KG1 (cell line): ENCODE measurements at places on chromosomes 4 and X.

- DNase-seq = no peak
Observed at GRCh38 chr4:48798117-48798516, 18.0 kb upstream of the FRYL start.

GRCh38 chr4:2462992-2463762 is 5.7 kb upstream of the RNF4 start:
- DNase-seq = no peak

DNA sequence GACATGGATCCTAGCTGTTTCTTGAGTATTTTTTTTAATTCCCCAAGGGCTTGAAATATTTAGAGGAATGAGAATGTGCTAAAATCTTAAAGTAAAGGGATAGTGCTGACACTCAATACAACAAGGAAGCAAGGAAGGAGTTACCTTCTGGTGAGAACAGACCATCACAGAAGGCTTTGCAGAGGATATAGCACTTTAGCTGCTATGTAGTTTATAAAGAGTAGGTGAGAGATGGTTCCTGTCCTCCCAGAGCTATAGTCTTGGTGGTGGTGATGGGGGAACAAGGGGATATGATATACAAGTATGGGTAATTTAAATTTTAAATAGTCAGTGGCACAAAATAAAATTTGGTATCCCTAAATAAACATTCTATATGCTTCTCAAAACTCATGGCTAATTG is 47.6 kb downstream of the MTHFD2L start:
- DNase-seq = no peak

- no peak for DNase-seq
Observed at GRCh38 chr4:7960017-7960789, 20.5 kb upstream of the AFAP1 start.

- DNase-seq = no peak
Observed at GRCh38 chr4:110484767-110485166, 8.8 kb downstream of the ENPEP start.

DNA sequence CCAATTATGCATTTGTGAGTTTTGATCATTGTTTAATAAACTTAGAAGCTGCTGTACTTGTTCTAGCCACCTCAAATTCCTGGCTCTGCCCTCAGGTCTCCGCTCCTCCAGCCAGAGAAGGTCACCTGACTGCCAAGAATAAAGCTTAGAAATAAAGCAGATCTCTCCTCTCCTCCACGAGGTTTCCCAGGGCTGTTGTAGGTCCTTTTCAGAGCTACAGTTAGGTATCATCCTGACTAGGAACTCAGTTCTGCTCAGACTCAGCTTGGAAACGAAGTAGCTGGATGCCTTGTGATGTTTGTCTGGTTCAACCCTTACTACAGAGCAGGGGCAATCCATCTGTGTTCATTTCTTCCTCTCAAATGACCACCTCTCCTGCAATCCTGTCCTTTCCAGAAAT is 79.1 kb upstream of the RAPGEF2 start:
- DNase-seq = no peak

GRCh38 chr4:6972911-6973310 is 63.3 kb downstream of the TBC1D14 start:
- DNase-seq = no peak

- DNase-seq = no peak
Observed at GRCh38 chr4:158609116-158609515, 62.6 kb downstream of the C4orf46 start.

GRCh38 chrX:16739574-16739973 is 20.2 kb downstream of the SYAP1 start:
- no peak for DNase-seq

DNA sequence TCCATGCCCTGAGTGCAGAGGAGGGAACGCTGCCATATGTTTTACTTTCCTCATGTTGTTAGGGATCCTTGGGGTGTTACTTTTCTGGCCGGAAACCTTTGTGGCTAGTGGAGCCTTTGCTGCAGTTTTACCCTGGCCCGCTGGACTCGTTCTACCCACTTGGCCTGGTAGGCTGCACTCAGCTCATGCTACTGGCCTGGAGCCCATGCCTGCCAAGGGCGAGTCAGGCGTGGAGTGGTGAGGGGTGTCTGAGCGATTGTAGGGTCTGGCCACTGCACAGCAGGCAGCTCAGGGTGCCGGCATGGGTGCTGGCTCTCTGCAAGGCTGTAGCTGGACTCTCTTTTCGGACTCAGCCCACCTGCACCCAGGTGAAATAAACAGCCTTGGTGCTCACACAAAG is 41.4 kb upstream of the IL9R start:
- no peak for DNase-seq

GRCh38 chr4:8191136-8191747 is 7.8 kb upstream of the SH3TC1 start:
- peak; percentile 60 for DNase-seq

- DNase-seq = no peak
Observed at GRCh38 chr4:48538358-48538757, 48.3 kb downstream of the ZAR1 start.

DNA sequence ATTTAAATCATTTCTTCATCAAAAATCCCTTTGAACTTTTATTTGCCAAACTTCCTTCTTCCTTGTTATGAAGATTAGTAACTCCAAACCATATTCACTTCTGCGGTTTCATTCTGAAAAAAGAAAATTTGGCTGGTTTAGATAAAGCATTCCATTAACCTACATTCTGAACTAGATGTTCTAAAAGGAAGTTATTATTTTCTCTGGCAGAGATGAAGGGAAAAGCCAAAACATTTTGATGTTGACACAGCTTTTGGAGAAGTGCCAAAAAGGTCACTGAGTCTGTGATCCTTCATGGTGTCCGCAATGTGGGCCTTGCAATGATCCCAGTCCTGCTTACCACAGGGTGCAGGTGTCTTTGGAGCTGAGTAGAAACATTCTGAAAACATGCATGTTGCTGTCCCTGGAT is 36.0 kb downstream of the CXCL8 start:
- DNase-seq = no peak

GRCh38 chr4:25914670-25915352 is 791 bp downstream of the SMIM20 start:
- DNase-seq = no peak

DNA sequence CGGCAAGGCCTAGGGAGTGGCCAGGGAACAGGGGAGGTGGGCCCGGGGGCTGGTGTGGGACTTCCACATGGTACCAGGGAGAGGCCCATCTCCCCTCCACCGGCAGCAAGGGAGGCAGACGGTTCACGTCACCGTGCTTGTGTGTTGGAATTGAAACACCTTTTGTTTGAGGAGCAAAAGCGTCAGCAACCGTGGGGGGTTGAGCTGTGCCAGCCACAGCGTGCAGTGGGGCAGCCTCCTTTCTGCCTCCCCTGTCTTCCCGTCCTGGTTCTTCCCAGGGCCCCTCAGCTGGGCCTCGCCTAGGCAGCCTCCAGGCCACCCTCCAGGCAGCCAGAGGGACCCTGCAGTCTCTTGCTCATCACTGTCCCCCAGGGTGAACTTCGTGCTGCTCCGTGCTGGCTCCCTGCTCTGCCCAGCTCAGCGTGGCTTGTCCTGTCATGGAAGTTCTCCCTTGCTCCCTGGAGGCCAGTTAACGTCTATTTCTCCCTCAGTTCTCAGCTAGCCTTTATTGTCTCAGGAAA is 32.1 kb upstream of the HGFAC start:
- no peak for DNase-seq

DNA sequence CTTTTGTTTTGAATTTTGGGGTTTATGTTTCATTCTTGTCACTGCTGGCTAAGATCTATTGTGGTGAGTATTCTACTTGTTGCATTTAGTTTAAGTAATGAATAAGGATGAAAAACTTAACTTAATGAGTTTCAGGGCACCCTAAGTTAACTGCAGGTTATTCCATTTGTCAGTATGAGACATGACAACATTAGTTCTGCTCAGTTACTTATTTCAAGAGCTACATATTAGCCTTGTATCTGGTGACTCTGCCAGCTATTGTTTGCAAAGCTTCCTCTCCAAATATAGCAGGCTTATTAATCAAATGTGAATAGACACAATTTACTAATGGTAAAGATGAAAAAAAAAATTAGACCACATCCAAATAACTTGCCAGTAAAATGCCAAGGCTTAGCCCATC is 567.1 kb downstream of the IL15 start:
- no peak for DNase-seq

GRCh38 chr4:184448821-184449220 is 25.5 kb downstream of the IRF2 start:
- DNase-seq = no peak

DNA sequence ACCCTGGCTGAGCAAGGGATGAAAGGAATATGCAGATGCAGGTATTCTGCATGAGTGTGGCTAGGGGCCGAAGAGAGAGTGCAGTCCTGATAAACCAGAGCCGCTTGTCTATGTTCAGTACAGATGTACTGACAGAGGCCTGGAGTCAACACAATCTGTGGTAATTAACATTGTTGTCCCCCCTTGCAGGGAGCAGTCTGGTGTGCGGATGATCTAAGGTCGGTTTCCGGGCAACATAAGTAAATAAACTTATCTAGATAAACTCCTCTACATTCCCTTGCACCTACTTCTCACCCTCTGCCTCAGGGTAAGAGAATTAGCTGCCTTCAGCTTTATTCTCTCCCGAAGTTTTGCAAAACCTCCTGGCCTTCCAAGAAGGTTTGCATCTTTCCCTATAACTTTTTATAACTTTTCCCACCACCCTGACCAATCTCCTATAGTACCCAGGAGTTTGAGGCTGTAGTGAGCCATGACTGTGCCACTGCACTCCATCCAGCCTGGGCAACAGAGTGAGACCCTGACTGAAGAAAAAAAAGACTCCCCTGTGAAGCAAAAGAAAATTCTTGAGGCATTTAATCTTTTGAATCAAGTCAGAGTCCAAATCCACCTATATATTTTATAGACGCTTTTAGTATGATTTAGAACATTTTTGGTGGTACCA is 26.6 kb downstream of the SNX25 start:
- DNase-seq = no peak

DNA sequence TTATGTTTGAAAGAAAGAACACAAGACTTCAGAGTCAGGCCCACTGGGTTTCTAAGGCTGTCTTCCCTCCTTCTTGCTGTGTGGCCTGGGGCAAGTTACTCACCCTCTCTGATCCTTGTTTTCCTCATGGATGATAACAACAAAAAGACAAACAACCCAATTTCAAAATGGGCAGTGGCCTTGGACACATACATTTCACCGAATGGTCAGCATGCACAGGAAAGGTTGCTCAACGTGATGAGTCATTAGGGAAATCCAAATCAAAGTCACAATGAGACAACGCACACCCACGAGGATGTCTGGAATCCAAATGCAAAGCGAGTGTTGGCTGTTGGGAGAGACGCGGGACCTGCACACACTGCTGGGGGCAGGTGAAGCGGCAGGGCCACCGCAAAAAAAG is 50.8 kb upstream of the PPP2R2C start:
- DNase-seq = no peak

DNA sequence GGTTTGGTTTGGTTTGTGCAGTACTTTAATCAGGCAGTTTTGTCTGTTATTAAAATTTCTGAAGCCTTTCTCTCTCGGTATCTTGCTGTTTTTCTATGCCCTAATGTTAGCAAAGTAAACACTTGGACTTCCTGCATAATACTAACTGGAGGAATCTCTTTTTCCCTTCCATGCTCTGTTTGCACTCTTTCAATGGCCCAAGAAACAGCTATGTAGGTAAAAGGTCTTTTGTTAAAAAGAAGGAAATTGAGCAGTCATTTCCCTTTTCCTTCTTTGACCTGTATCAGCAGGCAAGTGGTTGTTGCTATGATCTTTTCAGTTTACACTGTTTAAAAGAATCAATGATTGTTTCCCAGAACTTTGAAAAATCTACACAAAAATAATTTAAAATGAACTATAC is 82.7 kb downstream of the CCSER1 start:
- DNase-seq = peak; percentile 4

- no peak for DNase-seq
Observed at GRCh38 chrX:139091066-139091465, 379.5 kb upstream of the FGF13 start.

DNA sequence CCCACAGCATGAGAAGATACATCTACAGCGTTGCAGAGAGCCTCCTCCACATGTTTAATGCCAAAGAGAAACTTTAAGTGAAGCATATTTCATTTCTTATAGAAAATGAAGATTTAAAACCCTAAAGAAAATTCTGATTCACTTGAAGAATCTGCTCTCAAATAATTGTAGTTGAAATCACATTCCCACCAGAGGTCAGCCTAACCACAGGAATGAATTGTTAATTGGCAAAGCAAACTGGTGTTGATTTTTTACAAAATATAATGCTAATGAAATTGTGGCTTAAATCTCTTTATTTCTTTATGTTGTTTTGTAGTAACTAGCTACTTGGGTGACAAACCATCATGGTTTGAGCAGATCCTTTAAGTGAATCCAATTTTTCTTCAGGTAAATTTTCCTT is 31.1 kb upstream of the WDR17 start:
- DNase-seq = no peak

GRCh38 chr4:129218360-129218759 is 122.4 kb downstream of the C4orf33 start:
- DNase-seq = no peak

DNA sequence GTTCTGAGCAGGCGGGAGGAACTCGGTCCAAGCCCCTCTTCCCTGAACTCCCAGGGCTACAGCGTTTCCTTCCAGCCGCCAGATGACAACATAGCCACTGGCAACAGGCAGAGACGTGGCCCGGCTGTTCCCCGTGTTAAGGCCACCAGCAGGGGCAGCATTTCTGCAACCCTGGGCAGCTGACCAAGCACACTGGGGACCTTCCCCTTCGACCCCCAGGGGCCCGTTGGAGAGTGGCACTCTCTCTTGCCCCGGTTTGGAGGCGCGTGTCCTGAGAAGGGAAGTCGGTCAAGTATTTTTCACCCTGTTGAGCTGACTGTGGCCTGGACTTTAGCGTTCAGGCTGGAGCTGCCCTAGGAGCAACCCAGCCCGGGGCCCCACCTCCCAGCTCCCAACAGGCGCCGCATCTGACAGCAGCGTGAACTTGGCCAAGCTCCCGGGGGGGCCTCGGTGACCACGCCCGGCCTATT is 37.6 kb downstream of the ZBTB49 start:
- DNase-seq = no peak

DNA sequence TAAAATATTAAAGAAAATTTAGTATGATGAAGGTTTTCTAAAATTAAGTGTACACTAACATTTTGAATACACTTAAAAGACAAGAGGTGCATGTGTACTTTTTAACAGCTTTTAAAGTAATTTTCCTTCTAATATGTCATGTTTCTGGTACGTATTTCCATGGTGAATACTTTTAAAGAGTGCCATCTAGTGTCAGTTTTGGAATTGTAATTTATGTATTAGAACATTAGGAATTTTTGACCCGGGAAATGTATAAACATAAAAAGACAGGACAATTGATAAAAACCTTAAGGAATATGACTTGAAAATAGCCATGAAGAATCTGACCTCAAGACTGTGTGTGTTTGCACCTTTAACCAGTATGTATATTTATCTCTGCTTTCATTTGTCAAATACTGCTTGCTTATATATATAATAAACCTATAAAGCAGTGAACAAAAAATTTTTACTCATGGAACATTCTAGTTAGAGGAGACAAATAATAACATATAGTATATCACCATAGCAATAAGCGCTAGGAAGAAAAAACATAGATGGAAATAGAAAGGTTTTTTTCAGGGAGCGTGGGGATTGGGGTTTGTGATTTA is 7.2 kb downstream of the GSTCD start:
- DNase-seq = peak; percentile 12

GRCh38 chrX:17475449-17476217 is 100.6 kb downstream of the NHS start:
- no peak for DNase-seq
